ENCODE measurements at places on chromosomes 2 and 18. TPM values are rescaled to one million over a fixed set of nuclear protein-coding genes. Genes with fewer than 3 reads are reported as not detected.

- no peak overlapping the region for H3K4me3 ChIP-seq
- no peak for DNase-seq
- no peaks in the 10 kb centered on the region for H3K36me3 ChIP-seq
- H3K27ac ChIP-seq, result no peak overlapping the region
Observed at GRCh38 chr2:145652571-145653545, 1132.9 kb upstream of the ZEB2 start.

GRCh38 chr2:111898703-111899514 is 502 bp downstream of the MERTK start:
- peak overlapping the region; percentile 58 for H3K4me3 ChIP-seq
- H3K36me3 ChIP-seq, result no peaks in the 10 kb centered on the region
- peak overlapping the region; percentile 61 for H3K27ac ChIP-seq

DNA sequence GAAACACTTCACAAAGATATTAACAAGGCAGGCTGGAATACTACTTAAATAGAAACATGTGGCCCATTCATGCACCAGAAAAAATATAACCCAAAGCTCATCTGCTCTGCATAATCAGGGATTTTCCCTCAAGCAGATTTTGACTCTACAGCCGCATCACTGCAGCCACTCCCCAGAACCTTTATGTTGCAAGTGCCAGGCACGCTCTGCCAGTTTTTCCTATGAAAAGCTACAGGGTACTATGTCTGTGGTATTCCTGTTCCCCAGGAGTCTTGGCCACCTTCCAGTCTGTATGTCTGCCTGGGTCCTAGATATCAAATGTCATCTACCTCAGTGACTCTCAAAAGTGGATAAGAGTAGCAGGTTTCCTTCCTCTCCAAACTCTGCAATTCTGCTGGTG is 3.8 kb downstream of the COA5 start:
- H3K4me3 ChIP-seq, result no peak overlapping the region
- peaks cover 42% of the 10 kb centered on the region for H3K36me3 ChIP-seq

DNA sequence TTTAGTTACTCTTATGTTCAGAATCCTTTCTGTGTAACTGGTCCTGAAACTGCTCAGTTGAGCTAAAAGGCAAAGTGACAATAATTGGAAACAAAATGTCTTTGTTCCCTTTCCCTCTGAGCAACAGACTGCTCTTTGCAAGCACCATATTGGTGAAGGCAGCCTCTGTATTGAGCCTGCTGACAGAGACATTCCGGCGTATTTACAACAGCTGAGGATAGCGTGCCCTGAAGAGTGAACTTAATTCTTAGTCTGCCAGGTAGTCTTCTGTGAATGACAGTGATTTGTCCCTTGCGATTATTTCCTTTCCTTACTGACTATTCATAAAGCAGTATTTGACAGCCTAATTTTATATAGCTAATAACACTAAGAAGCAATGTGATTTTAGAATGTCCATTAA is 239.1 kb downstream of the CPS1 start:
- H3K27ac ChIP-seq, result no peak overlapping the region
- DNase-seq, result no peak
- no peak overlapping the region for H3K4me3 ChIP-seq

- H3K4me3 ChIP-seq, result no peak overlapping the region
- H3K27ac ChIP-seq, result no peak overlapping the region
- H3K27me3 ChIP-seq, result no peaks in the 10 kb centered on the region
Observed at GRCh38 chr2:201444746-201445465, 6.4 kb downstream of the TRAK2 start.

DNA sequence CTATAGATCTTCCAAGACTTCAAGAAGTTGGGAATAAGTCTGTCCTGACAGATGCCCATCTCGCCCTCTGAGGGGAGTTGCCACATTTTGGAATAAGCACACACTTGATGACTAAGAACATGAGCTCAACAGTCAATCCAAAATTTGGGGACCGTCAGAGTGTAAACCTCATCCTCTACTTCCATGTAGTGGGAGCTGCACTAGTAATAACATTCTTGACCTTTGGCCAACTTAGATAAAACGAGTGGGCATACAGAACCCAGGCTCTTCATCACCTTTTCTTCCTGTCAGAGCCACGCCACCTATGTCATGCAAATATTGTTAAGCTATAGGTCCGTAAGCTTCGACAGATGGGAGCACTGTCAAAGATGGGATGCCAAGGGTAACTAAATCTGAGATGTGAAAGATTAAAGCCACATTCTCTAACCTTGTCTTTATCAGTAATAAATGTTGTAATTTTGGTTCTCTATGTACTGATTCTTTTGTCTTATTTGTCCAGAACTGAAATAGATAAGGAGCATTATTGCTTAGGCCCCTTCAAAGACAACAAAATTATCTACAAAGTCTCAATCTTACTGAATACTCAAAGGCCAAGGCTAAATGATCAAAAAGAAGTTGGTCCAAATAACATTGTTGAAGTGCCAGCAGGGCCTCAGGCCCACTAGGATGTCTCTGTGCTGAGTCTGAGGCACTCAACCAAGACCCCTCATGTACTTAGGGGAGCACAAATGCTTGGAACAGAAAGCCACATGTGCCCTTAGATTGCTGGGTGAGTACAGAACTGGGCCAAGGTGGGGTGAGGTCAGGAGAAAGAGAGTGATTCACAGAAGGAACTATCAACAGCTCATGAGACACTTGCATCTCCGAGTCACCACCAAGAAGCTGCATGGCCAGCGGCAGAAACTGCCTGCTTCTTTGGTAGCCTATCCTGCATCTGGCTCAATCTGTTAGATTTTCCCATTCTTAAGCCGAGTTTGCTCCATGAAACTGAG is 15.0 kb downstream of the CDH2 start:
- no peak for DNase-seq
- no peaks in the 10 kb centered on the region for H3K27me3 ChIP-seq
- no peaks in the 10 kb centered on the region for H3K4me1 ChIP-seq
- no peak overlapping the region for H3K27ac ChIP-seq
- H3K4me3 ChIP-seq, result no peak overlapping the region
- H3K36me3 ChIP-seq, result no peaks in the 10 kb centered on the region

DNA sequence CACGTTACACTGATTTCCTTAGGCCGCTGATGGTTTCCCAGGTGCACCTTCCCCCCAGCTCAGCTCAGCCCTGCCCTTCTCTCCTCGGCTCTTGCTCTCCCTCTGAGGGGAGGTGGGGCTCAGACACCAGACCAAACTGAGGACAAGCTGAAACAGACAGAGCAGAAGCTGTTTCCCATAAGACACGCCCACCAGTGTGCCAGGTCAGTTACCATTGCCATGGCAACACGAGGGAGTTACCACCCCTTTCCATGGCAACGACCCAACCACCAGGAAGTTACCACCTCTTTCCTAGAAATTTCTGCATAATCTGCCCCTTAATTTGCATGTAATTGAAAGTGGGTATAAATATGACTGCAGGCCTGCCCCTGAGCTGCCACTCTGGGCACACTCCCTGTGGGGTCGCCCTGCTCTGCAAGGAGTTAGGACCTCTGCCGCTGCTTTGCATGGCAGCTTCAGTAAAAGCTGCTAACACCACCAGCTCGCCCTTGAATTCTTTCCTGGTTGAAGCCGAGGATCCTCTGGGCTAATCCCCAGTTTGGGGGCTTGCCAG is 120.9 kb upstream of the SMIM21 start:
- H3K4me1 ChIP-seq, result no peaks in the 10 kb centered on the region
- H3K27ac ChIP-seq, result no peak overlapping the region
- no peak overlapping the region for H3K4me3 ChIP-seq
- no peaks in the 10 kb centered on the region for H3K27me3 ChIP-seq
- no peaks in the 10 kb centered on the region for H3K36me3 ChIP-seq
- DNase-seq, result no peak

CERKL gene
- total RNA-seq, result not detected

CRYGC gene
- total RNA-seq, result not detected
